ENCODE measurements at places on chromosomes 6 and 20.

GRCh38 chr20:53857723-53858236 is 212.6 kb downstream of the BCAS1 start:
- DNase-seq: peak; percentile 46

- DNase-seq: no peak
These were observed 67.0 kb downstream of the RSPO3 start for GRCh38 chr6:127185437-127185995.

DNA sequence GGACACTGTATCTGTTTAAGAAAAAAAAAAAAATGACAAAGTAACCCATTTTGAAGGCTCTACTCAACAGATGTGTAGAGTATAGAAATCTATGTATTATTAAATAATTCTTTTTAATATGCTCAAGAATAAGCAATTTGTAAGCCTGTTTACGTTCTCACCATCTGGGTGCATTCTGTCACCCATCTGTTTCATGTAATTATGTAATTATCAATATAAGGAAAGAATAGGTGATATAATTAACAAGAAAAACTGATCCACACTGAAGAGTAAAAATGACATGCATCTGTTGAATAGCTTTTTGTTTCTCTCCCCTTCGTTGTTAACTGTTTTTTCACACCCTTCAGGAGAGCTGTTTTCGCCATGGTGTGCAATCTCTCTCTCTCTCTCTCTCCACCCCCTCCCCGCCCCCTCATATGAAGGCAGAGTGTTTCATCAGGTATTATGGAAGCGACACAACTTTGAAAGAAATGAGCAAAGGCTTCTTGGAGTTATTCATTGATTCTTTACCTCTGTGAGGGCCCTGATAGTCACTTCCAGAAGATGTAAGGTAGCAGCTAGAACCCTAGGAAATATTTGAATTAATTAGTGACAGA is 154.3 kb upstream of the INSM1 start:
- DNase-seq: no peak

DNA sequence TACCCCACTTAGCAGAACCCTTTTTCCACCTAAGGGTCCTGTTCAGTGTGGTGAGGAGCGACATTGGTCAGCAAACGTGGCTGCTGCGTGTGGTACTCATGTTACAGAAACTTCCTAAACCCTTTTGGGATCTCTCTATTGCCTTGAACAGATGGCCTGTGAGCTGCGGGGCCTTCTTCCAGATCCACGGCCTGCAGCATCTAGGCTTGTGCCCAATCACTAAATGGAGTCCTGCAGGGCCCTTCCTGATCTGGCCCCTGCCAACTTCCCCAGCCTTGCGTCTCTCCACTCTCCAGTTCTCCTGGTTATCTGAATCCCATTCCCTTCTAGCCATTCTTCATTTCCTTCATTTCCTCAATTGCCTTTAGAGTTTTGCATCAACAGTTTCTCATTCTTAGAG is 85.6 kb downstream of the PDE7B start:
- no peak for DNase-seq

DNA sequence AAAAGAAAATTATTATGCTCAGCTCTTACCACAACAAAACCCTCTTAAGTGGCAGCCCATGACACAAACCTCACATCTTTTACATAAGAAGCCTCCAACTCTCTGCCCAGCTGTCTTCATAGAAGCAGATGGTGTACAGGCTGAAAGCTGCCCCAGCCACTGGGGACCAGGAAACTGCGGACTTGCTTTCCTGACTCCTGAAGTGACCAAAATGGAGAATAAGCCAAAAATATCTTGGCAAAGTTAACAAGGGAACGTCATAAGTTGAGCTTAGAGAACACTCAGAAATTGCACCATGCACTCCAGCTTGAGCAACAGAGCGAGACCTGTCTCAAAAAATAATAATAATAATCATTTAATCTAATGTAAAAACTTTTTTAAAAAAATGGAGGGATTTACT is 160.3 kb upstream of the CDYL start:
- no peak for DNase-seq

All from H9 (cell line).